ENCODE measurements at places on chromosomes 3 and 15.

- DNase-seq: no peak
These were observed 533.0 kb upstream of the SEMA6D start for GRCh38 chr15:47184003-47184907.

DNA sequence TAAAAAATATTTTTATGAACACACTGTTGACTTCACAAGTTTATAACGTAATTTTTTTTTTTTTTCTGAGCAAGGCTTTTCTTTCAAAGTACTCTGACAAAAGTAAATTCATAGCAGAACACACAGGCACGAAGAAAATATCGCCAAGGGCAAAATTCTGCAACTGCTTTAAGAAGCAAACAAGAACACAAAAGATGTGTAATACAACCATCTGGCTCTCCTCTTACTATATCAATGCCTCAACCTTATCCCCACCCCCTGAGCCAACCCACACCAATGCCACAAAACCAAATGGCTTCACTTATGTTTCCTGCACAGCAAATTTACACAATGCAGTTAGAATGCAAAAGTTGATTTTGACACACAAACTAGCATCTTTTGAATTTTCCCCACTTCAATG is 274.2 kb downstream of the FOXP1 start:
- DNase-seq: peak; percentile 58

GRCh38 chr3:33441225-33441976 is 1.2 kb upstream of the UBP1 start:
- DNase-seq: no peak

GRCh38 chr15:44394062-44394461 is 33.4 kb upstream of the CTDSPL2 start:
- no peak for DNase-seq

- DNase-seq: no peak
These were observed 627.1 kb upstream of the ARPP21 start for GRCh38 chr3:35012214-35012613.

DNA sequence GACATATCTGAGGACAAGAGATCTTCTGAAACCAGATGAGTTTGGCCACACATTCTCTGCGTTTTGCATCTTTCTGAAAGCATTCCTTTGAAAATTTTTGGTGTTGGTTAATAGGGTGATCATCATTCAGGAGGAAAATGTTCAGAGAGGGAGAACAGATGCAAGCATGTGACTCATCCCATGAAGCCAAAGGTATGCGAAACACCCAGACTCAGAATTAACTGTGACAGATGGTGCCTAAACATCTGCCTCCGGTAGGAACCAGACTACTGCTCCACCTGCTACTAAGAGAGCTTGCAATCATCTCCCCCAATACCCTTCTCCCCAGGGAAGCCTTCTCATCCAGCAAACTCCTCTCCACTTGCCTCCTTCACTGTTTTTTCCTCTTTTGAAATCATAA is 46.2 kb downstream of the TRIM69 start:
- DNase-seq: no peak

Data from naive thymus-derived CD8-positive, alpha-beta T cell (primary cell).